Spinal cord (tissue), 10 donors: ENCODE measurements at places on chromosomes 2 and 18. TPM values are rescaled to one million over a fixed set of nuclear protein-coding genes. Genes with fewer than 3 reads are reported as not detected.

The IL1R2 gene
- not detected for polyA plus RNA-seq

DNA sequence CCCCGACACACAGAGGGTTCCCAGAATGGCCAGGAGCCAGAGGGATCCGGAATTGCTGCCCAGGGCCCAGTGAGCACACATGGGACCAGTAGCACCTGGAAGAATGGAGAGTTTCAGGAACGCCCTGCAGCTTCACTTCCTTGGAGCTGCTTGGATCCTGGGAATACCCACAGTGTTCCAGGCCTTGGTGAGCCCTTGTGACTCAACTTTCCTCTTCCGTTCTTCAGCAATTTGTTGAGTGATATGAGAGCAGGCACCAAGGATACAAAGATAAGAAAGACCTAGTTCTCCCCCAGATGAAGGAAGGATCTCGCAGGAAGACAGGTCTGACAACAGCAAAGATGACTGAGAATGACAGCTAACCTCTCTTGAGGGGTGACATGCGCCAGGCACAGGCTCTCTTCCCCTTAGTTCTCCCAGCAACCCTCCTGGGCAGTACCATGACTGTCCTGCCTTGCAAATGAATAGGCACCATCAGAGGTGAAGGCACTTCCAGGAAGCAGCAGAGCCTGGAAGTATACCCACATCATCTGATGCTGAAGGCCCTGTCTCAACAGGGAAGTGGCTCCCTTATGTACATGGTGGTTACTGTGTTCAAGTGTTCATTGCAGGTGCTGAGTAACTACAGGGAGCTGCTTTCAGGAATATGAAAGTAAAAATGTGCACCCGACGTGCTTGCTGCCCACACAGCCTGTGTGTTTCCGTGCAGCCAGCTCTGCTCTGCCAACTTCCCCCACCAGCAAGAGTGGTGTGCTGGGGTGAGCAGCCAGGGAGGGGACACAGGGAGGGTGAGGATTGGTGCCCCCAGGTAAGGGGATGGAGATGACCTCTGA lies 116.2 kb downstream of the STPG4 start:
- DNase-seq: no peak
- peaks cover 45% of the 10 kb centered on the region for H3K36me3 ChIP-seq
- H3K27ac ChIP-seq: no peak overlapping the region
- no peaks in the 10 kb centered on the region for H3K27me3 ChIP-seq
- H3K4me3 ChIP-seq: no peak overlapping the region

GRCh38 chr2:121260370-121261154 lies 24.4 kb downstream of the TFCP2L1 start:
- H3K36me3 ChIP-seq: no peaks in the 10 kb centered on the region
- no peak overlapping the region for H3K27ac ChIP-seq
- H3K27me3 ChIP-seq: no peaks in the 10 kb centered on the region
- H3K4me3 ChIP-seq: no peak overlapping the region

DNA sequence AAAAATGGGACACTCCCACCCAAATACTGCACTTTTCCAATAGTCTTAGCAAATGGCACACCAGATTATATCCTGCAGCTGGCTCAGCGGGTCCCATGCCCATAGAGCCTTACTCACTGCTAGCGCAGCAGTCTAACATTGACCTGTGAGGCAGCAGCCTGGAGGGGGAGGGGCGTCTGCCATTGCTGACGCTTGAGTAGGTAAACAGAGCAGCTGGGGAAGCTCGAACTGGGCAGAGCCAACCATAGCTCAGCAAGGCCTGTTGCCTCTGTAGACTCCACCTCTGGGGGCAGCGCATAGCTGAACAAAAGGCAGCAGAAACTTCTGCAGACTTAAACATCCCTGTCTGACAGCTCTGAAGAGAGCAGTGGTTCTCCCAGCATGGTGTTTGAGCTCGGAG lies 110.4 kb downstream of the CTIF start:
- H3K36me3 ChIP-seq: peaks cover 3% of the 10 kb centered on the region
- no peak overlapping the region for H3K27ac ChIP-seq
- no peaks in the 10 kb centered on the region for H3K27me3 ChIP-seq
- no peak for DNase-seq

- H3K27me3 ChIP-seq: no peaks in the 10 kb centered on the region
- no peak overlapping the region for H3K27ac ChIP-seq
- no peaks in the 10 kb centered on the region for H3K4me1 ChIP-seq
Observed at GRCh38 chr2:17979707-17980106, 101.2 kb downstream of the KCNS3 start.

The ASB1 gene
- polyA plus RNA-seq: 41.9 TPM

The ZNF385B gene
- polyA plus RNA-seq: 5.8 TPM

The GNAL gene
- polyA plus RNA-seq: 81.0 TPM

GRCh38 chr18:37702841-37703240 lies 137.2 kb upstream of the CELF4 start:
- no peaks in the 10 kb centered on the region for H3K36me3 ChIP-seq
- no peaks in the 10 kb centered on the region for H3K4me1 ChIP-seq
- DNase-seq: no peak
- no peaks in the 10 kb centered on the region for H3K27me3 ChIP-seq
- no peak overlapping the region for H3K27ac ChIP-seq

DNA sequence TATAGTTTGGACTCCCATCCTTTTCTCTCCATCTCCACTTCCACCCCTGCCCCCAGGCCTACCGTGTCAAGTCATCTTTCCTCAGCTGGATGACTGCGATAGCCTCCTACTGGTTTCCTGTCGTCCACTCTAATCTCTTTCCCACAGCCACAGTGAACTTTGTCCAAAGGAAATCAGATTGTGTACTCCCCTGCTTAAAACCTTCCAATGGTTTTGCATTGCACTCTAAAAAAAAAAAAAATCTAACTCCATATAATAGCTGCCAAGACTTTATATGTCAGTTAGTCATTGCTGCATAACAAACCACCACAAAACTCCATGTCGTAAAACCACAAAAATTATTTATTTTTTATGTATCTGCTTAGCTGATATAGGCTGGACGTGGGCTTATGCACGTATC lies 160.2 kb upstream of the CCDC68 start:
- H3K36me3 ChIP-seq: no peaks in the 10 kb centered on the region
- no peaks in the 10 kb centered on the region for H3K27me3 ChIP-seq

The HNMT gene
- polyA plus RNA-seq: 36.6 TPM

The VSNL1 gene
- polyA plus RNA-seq: 355 TPM

The PID1 gene
- polyA plus RNA-seq: 60.4 TPM

The OTX1 gene
- not detected for polyA plus RNA-seq

- no peaks in the 10 kb centered on the region for H3K27me3 ChIP-seq
- H3K4me1 ChIP-seq: peaks cover 47% of the 10 kb centered on the region
- no peak overlapping the region for H3K4me3 ChIP-seq
Observed at GRCh38 chr2:23497063-23497462, 112.1 kb downstream of the KLHL29 start.

- no peaks in the 10 kb centered on the region for H3K4me1 ChIP-seq
- H3K4me3 ChIP-seq: no peak overlapping the region
- H3K27ac ChIP-seq: no peak overlapping the region
- no peaks in the 10 kb centered on the region for H3K27me3 ChIP-seq
- no peak for DNase-seq
- peaks cover 2% of the 10 kb centered on the region for H3K36me3 ChIP-seq
Observed at GRCh38 chr18:80009661-80010550, 21.5 kb upstream of the TXNL4A start.

The TMEM169 gene
- 21.1 TPM for polyA plus RNA-seq

DNA sequence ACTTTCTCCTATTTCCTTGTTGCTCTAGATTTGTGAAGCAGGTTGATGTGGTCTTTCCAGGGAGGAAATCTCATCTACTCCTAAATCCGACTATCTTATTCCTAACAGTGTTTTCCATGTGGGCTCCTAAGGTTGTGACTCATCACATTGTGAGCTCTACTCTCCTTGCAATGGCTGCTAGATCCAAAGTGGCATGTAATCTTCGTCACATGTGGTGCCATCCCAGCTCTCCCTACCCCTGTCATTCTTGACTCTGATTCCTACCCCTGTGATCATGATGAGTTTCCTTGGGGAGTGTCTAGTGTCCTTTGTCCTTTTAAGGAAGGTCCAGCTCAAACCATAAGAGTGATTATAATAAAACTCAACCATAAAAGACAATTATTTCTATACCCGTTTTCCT lies 47.3 kb upstream of the GULP1 start:
- no peak overlapping the region for H3K4me3 ChIP-seq
- H3K27ac ChIP-seq: no peak overlapping the region
- H3K4me1 ChIP-seq: no peaks in the 10 kb centered on the region

- H3K4me1 ChIP-seq: peaks cover 5% of the 10 kb centered on the region
- H3K27me3 ChIP-seq: no peaks in the 10 kb centered on the region
- H3K4me3 ChIP-seq: no peak overlapping the region
- H3K27ac ChIP-seq: no peak overlapping the region
- H3K36me3 ChIP-seq: no peaks in the 10 kb centered on the region
Observed at GRCh38 chr2:8235419-8235818, 446.4 kb upstream of the ID2 start.

DNA sequence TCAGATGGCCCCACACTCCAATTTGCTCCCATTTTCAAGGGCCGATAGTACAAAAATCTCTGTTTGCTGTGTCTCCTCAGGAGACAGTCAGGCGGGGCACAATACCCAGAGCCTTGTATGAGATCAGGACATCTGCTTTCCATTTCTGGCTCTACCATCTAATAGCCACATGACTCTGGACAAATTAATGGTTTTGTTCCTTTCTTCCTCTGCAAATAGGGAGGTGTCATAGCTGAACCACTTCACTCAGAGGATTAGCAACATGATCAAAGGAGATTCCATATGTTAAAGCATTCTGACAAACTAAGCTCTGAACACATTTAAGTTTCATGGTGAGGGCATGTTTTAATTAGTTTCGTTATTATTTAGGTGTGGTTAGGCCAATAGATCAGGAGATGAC lies 602.1 kb upstream of the SYT4 start:
- H3K27ac ChIP-seq: no peak overlapping the region

DNA sequence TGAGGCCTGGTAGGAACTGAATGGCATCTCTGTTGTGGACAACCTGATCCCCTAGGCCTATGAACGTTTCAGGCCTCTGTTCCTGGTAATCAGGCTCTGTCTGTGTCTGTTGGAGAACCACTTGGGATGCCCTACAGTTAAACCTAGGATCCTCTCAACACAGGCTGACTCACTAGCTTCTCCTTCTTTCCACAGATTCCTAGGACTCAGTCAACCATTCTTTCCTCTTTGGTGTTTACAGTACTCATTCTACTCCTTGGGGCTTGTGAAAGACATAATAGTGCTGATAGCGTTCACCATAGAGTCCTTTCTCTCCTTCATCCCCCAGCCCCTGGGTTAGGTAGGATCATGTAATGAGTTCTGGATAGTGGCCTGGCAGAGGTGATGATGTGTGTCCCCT lies 544.3 kb downstream of the METTL4 start:
- no peak for DNase-seq
- no peaks in the 10 kb centered on the region for H3K36me3 ChIP-seq
- H3K27me3 ChIP-seq: no peaks in the 10 kb centered on the region

- H3K36me3 ChIP-seq: no peaks in the 10 kb centered on the region
- H3K4me3 ChIP-seq: no peak overlapping the region
- H3K27ac ChIP-seq: no peak overlapping the region
- no peak for DNase-seq
- H3K27me3 ChIP-seq: no peaks in the 10 kb centered on the region
Observed at GRCh38 chr2:37698931-37699481, 27.6 kb upstream of the CDC42EP3 start.

The CABYR gene
- polyA plus RNA-seq: 30.3 TPM

The SCYGR8 gene
- polyA plus RNA-seq: not detected

DNA sequence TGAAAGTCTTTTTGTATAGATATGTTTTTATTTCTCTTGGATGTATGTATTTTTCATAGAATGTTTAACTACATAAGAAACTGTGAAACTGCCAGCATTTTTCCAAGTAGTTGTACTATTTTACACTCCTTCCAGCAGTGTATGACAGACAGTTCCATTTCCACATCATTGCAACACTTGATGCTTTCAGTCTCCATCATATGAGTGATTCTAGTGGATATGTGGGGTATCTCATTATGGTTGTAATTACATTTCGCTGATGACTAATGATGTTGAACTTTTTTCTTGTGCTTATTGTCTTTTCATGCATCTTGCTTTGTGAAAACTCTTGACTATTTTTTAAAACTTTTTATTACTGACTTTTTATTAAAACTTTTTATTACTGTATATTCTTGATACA lies 101.4 kb downstream of the ARHGAP28 start:
- DNase-seq: no peak
- no peaks in the 10 kb centered on the region for H3K4me1 ChIP-seq

GRCh38 chr2:6024784-6025183 lies 332.6 kb downstream of the SOX11 start:
- no peak overlapping the region for H3K4me3 ChIP-seq
- no peaks in the 10 kb centered on the region for H3K4me1 ChIP-seq
- no peaks in the 10 kb centered on the region for H3K36me3 ChIP-seq

DNA sequence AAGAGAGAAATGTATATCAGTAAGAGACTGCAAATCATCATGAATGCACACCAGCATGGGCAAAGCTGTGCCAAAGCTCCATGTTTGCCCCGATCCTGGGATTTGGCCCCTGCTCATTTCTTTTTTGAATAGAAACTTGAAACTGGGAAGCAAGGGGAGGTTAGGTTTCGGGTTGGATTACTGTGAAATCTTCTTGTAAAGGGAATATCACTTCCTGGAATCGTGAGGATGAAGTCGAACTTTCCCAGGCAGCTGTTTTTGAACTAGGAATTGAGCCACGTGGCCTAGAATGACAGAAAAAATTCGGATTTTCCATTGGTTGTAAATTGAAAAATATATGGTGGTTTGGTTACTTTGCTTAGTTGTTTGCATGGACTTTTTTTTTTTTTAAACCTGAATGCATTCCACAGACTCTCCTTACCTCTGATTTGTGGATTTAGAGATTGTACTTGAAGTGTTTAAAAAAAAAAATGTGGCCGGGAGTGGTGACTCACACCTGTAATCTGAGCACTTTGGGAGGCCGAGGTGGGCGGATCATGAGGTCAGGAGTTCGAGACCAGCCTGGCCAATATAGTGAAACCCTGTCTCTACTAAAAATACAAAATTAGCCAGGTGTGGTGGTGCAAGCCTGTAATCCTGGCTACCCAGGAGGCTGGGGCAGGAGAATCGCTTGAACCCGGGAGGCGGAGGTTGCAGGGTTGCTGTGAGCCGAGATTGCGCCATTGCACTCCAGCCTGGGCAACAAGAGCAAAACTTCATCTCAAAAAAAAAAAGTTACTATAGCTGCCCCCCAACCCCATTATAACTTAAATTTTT lies 32.1 kb downstream of the GRHL1 start:
- DNase-seq: no peak
- peaks cover 16% of the 10 kb centered on the region for H3K36me3 ChIP-seq
- H3K4me3 ChIP-seq: no peak overlapping the region
- no peaks in the 10 kb centered on the region for H3K4me1 ChIP-seq

- H3K27me3 ChIP-seq: peaks cover 17% of the 10 kb centered on the region
- H3K4me3 ChIP-seq: no peak overlapping the region
- no peak overlapping the region for H3K27ac ChIP-seq
Observed at GRCh38 chr2:219430633-219431615, 3.7 kb upstream of the SPEG start.

The ITPRIPL1 gene
- polyA plus RNA-seq: 2.2 TPM

GRCh38 chr2:159044804-159045286 lies 76.4 kb downstream of the TANC1 start:
- no peak overlapping the region for H3K27ac ChIP-seq
- DNase-seq: no peak
- no peaks in the 10 kb centered on the region for H3K27me3 ChIP-seq
- no peaks in the 10 kb centered on the region for H3K36me3 ChIP-seq
